ENCODE measurements at places on chromosomes 11 and 22.

DNA sequence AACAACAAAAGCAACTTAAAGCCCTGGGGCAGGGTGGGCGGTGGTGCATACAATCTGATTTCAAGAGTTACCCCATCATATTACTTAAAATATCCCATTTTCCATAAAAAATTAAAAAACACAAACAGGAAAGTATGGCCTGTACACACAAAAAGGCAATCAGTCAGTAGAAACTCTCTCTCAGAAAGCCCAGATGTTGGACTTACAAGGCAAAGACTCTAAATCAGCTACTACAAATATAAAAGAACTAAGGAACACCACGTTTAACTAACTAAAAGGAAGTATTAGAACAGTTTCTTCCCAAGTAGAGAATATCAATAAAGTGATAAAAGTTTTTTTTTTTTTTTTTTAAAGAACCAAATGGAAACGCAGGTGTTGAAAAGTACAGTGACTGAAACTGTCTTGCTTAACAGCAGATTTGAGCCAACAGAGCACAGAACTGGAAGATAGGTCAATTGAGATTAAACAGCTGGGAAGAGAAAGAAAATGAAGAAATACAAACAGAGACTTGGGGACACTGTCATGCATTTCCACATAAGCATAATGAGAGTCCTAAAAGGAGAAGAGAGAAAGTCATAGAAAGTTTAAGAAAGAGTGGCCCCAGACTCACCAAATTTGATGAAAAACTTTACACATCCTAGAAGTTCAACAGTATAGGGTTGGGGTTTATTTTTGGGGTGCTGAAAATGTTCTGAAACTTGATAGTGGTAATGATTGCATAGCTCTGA lies 8.6 kb downstream of the SC5D start:
- no peak for DNase-seq

DNA sequence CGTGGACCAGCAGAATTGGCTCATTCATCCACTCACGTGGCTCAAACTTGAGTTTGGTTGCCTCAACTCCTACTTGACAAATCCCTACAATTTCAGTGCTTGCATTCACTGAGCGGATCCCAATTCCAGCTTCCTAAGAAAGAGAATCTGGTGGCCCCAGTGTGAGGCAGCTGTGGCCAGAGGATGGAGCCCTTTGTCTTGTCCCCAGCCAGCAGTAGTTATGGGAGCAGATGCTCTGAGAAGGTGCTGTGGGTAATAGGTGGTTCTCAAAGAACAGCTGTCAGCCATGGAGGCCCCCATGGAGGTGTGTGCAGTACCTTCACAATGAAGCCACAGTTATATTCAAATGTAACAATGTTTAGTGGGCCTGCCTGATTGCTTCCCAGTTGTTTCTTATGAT lies 39.3 kb downstream of the KREMEN1 start:
- no peak for DNase-seq

DNA sequence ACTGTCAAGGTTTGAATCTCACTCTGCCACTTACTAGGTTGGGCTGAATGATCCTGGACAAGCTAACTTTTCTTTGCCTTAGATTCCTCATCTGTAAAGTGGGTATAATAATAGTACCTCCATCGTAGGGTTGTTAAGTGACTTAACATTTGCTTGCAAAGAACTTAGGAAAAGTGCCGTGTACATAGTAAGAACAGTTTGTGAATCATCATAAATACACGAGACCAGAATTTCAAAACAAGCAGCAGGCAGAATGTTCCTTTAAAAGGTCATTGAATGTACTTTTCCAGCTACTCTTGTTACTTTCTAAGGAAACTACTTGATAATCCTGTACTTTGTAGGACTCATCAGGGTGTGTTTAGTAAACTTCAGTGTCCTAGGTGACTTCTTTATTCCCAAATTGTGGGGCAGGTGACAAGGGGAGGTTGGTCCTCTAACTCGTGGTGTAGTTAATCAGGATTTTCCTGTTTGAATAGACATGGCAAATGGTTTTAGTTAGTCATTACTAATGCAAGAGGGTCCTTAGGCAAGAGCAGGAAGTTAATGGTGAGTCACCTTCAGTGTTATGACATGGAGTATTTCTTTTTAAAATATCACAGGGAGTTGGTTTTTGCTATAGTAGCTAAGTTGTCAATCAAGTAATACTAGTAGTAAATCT lies 67.9 kb downstream of the YAP1 start:
- DNase-seq, result no peak

- DNase-seq, result no peak
Measured at GRCh38 chr11:125167292-125167953, 2.9 kb downstream of the PKNOX2 start.

DNA sequence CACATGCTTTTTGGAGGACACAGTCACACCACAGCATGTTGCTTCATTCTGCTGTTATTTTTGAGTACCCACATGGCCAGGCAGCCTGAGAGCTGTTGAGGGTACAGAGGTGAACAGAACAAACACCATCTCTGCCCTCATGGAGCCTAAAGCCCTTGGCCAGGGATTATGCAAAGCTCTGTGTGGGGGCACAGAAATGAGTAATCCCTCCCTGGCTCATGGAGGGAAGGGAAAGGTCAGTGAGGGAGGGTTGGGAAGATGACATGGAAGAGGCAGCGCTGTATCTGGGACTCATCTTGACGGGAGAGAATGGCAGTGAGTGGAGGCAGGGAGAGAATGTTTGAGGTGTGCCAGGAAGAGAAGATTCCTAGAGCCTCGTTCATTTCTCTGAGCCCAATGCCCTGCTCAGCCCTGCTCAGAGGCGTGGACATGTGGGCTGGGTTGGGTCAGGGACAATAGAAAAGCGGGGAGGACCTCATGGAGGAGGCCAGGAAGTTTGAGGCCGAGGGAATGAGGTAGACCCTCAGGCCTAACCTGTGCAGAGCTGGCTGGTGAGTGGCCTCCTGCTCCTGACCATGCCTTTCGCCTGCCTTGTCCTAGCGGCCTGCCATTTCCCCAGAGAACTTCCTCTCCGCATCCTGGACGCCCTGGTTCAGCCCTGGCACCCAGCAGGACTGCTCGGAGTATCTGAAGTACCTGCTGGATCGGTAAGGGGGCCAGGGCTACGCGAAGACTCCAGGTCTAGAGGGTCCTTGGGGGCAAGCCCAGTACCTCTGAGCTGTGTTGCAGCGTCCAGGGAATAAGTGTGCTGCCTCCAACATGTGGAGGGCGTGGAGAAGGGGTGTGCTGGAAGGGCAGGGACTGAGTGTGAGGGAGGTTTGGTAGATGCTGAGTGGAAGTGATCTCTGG lies 19.8 kb downstream of the USP35 start:
- no peak for DNase-seq

GRCh38 chr11:112322173-112322790 lies 61.6 kb upstream of the PLET1 start:
- no peak for DNase-seq

- no peak for DNase-seq
Measured at GRCh38 chr11:120147094-120147949, 9.4 kb upstream of the TRIM29 start.

GRCh38 chr11:95058621-95059020 lies 8.1 kb upstream of the SRSF8 start:
- no peak for DNase-seq

DNA sequence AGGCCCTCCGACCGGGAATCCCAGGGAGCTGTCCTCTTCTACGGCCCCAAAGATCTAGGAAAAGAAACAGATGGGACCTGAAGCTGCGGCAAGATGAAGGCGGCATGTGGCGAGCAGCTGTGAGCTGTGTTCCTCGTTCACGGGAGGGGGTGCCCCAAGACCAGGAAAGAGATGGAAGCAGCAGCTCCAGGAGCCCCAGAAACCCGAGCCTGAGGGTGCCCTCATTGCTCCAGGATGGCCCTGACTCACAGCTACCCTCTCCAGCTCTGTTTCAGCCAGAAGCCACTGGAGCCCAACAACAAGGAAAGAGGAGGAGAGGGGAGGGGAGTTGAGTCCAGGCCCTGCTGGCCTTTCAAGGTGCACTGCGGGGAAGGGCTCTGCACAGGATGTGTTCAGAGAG lies 23.7 kb upstream of the NAP1L4 start:
- no peak for DNase-seq

GRCh38 chr11:72102162-72102561 lies 935 bp downstream of the LAMTOR1 start:
- no peak for DNase-seq
